CD4-positive, CD25-positive, alpha-beta regulatory T cell (primary cell): ENCODE measurements at places on chromosomes 1 and 21.

DNA sequence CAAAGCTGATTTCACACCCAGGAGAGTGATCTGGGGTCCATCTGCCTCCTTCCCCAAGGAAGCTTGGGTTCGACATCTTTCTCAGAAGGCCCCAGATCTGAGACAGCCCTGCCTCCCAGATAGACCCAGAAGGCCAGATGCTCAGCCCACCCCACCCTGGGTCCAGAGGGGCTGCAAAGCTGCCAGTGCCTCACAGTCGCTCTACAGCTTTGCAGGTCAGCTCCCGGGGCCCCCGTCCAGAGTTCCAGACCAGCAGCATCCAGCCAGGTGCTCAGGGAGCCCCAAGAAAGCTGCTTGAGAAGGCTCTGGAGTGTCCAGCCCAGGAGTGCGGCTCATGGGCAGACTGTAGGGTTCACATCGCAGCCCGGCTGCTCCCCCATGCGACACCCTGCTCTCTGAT lies 142.8 kb upstream of the ARHGEF16 start:
- no peak for DNase-seq

DNA sequence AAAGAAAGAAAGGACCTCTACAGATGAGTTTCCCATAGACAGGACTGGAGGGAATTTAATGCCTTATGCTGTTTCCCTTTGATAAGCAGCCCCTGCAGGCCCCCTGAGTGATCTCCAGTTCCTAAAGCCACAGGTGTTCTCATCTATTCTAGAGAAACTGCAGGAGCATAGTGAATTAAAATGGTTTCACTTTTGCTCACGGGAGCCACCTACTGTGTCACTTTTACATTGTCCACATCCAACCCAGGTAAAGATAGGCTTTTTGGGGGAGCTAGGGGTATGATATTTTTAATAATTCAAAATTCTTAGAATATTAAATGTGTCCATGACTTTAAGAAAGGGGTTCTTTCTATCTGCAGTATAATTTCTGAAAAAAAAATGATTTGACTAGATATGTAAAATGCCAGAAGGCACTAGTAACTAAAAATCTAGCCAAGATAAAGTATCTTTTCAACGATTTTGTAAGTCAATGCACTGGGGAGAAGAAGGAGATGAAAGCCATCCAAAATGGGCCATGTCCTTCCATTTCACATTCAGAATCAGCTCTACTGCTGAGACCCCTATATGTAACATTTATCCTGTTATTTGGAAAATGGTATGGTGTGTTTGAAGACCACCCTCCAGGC lies 267.3 kb upstream of the DUSP10 start:
- no peak for DNase-seq

GRCh38 chr1:158458263-158458662 lies 3.4 kb upstream of the OR10K1 start:
- DNase-seq = no peak

DNA sequence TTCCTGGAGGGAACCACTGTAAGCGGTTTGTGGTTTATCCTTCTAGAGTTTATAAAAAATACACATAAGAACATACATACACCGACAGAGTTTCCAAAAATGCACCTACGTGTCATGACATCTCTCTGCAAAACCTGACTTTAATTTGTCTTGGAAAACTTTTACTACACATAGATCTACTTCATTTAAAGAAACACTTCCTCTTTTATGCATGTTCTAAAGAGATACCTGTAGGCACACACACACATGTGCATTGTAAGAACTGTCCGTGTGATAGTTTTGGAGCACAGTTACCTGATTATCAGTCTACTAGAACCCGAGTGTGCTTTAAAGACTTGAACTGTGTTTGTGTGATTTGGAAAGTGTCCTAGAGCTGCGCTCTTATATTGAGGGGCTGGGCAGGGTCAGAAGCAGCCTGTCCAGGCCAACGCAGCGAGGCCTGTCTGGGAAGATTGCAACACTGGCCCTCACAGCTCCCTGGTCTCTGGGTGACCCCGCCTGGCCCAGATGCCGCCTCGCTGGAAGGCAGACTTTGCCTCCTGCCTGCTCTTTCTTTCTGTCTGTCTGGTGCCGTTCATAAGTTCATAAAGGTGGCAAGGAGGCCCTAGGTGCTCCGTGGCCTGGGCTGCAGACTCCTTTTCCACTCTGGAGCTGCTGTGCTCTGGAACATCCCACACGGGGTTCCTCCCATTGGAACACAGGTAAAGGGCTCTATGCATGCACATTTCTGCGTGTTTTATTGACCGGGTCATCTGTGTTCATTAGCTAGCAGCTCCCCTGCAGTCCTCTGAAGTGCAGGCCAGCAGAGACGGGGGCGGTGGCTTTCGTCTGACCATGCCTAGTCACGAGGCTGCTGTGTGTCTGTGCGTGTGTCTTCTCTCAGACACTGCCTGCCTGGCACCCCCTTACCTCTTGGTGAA lies 46.3 kb downstream of the AGPAT3 start:
- DNase-seq = no peak

DNA sequence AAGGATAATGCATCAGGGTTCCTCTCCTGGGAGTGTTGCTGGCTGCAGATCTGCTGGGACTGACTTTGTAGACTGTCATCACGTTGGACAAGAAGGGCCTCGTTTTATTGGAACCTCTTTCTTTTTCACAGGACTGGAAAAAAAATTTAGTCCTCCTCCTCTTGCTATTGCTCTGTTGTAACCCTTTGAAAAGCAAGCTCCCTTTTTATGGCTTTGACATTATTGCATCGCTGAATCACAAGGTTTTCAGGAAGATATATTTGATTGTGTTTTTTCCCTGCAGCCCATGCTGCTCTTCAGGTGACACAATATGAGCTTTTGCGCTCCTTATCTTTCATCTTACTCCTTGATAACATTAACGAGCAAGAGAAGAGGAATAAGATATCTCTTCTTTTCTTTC lies 290.9 kb downstream of the CAMTA1 start:
- DNase-seq = no peak

DNA sequence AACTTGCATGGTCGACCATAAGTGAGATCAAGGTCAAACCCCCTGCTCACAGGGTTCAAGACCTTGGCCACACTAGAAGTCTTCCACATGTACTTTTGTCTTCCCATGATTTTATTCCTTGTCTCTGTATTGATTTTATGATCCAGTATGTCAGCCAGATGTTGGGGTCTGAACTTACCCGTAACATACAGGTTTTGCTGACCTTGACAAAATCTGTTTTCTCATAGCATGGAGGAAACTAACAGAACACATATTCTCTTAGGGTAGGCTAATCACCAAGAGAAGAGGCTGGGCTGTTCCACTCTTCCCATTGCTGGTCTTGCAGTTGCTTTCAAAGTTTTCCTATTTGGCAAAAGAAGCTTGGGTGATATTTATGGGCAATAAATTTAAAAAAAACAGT lies 284.0 kb downstream of the DNM3 start:
- DNase-seq = no peak

DNA sequence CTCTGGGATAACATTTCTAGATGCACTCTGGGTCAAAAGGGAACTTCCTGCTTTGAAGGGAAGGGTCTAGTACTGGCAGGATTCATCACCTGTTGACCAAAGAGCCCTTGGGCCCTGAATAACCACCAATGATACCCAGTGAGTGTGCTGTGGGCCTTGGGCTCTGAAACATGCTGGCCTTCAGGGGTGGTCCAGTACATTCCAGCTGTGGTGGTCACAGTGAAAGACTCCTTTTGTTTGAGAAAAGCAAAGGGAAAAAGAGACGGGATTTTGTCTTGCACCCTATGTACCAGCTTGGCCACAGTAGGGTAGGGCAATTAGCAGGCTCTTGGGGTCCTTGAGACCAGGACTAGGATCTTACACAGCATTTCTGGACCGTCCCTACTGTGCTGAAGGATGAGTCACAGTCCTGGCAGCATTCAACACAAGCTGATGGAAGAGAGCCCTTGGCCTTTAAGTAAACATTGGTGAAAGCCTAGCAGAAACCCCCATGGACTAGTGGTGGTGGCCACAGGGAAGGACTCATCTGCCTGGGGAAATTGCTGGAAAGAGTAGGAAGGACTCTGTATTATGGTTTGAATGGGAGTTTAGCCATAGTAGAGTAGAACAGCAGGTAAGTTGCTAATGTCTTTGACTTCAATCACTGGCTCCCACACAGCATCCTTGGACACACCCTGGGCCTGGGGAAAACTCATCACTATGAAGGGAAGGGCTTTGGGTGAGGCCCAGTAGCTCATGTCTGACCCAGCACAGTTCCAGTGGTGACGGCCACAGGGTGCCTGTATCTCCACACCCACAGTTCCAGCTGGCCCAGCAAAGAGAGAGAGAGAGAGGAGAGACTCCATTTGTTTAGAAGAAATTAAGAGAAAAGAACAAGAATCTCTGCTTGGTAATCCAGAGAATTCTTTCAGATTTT lies 87.5 kb downstream of the COL24A1 start:
- no peak for DNase-seq
